ENCODE measurements at places on chromosomes 3 and 15. TPM values are rescaled to one million over a fixed set of nuclear protein-coding genes. Genes with fewer than 3 reads are reported as not detected.

DNA sequence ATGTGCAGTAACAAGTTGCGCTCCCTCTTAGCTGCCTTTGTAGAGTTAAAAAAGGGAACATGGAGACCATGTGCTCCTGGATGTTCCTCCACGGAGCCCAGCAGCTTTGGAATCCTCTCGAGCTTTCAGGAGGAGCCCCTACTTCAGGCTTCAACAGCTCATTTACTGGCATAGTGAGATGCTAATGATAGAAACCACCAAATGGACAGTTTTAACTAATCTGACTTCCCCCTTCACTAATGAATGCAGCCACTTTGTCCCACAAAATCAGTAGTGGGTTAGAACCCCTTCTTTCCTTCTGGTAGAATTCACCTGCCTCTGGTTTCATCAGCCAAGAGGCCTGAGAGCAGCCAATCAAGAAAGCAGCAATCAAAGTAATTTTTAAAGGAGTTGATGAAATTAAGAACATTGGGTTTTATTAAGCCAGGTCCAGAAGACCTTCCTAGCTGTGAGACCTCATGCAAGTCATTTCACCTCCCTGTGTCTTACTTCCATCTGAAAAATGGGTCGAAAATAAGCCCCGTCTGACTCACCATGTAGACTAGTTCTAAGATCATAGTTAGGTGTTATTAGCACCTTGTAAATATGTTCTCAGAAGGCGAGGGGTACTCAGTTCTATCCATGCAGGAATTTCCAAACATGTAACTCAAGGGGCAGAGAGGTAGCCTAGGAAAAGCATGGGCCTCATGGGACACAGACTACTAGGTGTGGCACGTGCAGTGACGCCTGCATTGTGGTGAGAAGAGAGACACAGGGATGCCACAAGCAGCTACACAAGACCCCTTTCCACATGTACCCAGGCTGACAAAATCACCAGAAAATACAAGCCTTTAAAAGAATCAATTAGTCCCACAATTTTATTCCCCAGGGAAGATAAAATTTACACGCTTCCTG is 179.7 kb upstream of the LPP start:
- no peak for DNase-seq

A4GNT gene
- total RNA-seq, result not detected

GRCh38 chr3:18153571-18154173 is 271.5 kb downstream of the SATB1 start:
- no peak for DNase-seq

SLC12A1 gene
- not detected for total RNA-seq

GRCh38 chr15:81001152-81002008 is 657 bp downstream of the TLNRD1 start:
- peak; percentile 38 for DNase-seq

GRCh38 chr3:3353153-3353552 is 173.7 kb upstream of the CRBN start:
- no peak for DNase-seq

CFAP92 gene
- not detected for total RNA-seq

TRIM71 gene
- not detected for total RNA-seq

- no peak for DNase-seq
These were observed 45.2 kb downstream of the SCN5A start for GRCh38 chr3:38604246-38604645.

SLC24A5 gene
- total RNA-seq, result not detected

- DNase-seq, result no peak
These were observed 17.0 kb downstream of the PRKAR2A start for GRCh38 chr3:48830715-48831114.

PATL2 gene
- 80.7 TPM for total RNA-seq

DNA sequence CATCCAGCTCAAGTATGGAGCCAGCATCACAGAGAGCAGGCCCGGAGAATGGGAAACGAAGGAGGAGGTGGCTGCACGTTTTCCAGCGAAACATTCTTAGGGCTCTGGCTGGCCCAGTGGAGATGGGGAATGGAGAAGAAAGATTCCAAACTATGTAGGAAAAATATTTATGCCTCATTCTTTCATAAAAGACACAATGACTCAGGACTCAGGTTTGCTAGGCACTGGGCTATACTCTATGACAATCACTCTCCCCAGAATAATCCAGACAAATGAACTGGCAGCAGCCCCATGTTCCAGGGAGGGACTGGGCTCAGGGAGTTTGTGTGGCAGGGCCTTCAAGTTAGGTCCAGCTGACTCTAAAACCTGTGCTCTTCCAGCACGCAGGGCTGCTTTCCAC is 110.8 kb upstream of the RAD18 start:
- no peak for DNase-seq

- DNase-seq, result no peak
These were observed 91.5 kb downstream of the ATG7 start for GRCh38 chr3:11363715-11364114.

DNA sequence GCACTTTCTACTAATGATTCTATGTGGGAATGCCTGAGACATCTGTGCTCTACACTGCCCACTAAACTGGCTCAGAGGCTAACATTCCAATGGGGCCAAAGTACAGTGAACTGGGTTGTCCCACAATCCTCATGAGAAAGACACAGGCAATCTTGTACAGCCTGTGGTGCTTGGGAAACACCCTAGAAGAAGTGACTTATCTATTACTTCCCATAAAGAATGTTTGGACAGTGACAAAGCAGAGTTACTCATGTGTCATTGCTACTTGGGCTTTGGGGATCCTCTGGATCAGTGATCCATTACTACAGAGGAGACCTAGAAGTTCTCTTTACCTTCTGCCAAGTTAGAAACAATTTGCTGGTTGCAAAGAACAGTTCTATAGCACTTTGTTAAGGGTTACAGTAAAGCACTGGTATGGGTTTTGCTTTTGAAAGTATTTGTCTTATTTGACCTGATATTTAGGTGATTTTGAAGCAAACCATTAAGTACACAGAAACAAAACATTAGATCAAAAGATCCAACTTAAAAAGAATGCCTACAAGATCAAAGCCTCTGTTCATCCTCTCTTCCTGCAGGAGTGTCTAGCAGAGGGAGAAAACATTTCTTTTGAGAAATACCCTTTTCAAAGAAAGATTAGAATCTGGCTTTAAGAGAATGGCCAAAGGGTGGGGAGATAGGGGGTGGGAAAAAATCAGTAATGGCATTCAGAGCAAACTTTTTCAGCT is 75.8 kb downstream of the CTNNB1 start:
- no peak for DNase-seq

DNA sequence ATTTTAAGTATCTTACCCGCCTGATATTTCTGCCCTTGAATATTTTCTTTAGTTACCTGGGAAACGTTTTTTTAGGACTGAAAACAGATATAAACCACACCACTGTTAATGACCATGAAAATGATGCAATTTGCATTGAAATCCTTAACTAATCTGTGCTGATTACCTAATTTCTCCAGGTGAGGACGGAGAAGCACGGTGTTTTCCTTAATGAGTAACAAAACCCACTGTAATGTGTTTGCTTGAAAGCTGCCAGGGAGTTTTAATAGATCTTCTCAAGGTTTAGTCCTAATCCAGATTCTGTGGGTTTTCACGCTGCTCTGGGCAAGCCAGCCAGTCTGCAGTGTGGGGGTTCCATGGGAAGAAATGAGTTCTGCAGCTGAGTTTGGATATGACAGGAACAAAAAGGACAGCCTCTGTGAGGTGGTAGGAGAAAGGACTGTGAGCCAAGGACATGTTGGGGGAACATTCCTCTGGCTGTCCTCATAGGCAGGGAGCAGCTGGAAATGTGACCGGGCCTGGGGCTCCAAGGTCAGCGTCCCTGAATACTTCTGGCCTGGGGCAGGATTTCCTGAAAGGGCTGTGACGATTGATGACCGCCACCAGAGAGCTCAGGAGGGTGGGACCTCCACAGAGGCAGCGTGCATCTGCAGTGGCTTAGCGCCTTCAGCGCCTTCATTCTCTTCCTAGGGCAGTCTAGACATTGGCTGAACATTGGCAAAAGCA is 18.6 kb downstream of the THSD4 start:
- DNase-seq, result no peak

PP2D1 gene
- not detected for total RNA-seq

BOC gene
- total RNA-seq, result not detected

- no peak for DNase-seq
These were observed 3.5 kb upstream of the TMCC1 start for GRCh38 chr3:129897026-129897425.

GNB5 gene
- 47.7 TPM for total RNA-seq

DNA sequence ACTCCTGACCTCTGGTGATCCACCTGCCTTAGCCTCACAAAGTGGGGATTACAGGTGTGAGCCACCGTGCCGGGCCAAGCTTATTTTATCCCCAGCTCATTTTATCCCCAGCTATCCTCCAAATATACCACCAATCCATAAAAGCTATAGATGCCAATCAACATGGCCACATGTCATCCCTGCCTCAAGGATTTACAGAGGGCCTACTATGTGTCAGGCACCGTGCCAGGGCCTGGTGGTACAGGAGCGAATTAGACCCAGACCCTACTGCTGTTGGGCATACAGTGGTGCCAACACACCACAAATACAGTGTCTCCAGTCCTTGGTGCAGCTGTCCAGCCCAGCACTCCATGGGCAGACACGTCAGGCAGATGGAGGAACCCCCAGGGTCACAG is 73.4 kb downstream of the SCN5A start:
- no peak for DNase-seq

ALDH1L1 gene
- total RNA-seq, result not detected

SOX2 gene
- total RNA-seq, result not detected

ITIH1 gene
- total RNA-seq, result not detected

NDN gene
- 0.39 TPM for total RNA-seq

- DNase-seq, result no peak
These were observed 85.6 kb upstream of the PIAS1 start for GRCh38 chr15:67968564-67968963.

DAZL gene
- total RNA-seq, result not detected

GOLGA8G gene
- total RNA-seq, result not detected

- DNase-seq, result no peak
These were observed 578 bp downstream of the OIP5 start for GRCh38 chr15:41331833-41332193.

ALG3 gene
- total RNA-seq, result 22.6 TPM

- no peak for DNase-seq
These were observed 151.6 kb downstream of the SERPINI1 start for GRCh38 chr3:167887096-167887495.

DNA sequence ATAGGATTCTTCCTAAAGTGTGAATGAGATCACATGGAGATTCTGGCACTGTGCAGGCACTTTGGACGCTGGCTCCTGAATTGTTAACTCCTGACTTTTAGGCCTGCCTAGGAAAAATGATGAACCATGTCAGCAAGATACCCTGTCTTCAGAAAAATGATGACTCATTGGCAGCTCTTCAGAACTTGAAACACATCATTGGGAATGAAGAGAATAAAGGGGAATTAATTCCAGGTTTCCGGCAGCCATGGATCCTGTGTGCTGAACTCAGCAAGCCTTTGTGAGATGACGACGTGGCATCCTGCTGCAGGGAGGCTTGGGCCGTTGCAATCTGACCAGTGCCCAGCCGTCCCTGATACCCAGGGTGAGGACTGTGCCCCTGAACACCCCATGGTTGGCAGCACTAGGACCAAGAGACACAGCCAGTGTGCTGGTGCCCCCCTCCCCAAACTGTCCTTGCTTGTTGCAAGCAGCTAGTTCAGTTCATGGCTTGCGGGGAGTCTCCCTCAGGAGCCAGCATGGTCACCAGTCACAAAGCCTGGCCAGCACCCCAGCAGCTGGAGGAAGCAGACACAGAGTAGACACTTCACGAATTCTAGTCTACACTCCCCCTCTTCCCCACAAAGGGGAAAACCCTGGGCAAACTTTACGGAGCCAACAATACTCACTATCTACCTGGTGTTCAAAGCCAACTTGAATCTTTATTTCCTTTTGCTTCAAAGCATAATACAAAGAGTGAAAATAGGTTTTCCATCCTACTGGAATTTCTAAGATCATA is 7.8 kb upstream of the LIPC start:
- DNase-seq, result no peak

- DNase-seq, result no peak
These were observed 32.4 kb downstream of the VGLL3 start for GRCh38 chr3:86958534-86958933.

GRCh38 chr15:69623392-69624154 is 171.0 kb downstream of the RPLP1 start:
- DNase-seq, result no peak
